Right hindlimb (tissue), 1 donor: ENCODE measurements at places on chromosomes 7 and 10.

DNA sequence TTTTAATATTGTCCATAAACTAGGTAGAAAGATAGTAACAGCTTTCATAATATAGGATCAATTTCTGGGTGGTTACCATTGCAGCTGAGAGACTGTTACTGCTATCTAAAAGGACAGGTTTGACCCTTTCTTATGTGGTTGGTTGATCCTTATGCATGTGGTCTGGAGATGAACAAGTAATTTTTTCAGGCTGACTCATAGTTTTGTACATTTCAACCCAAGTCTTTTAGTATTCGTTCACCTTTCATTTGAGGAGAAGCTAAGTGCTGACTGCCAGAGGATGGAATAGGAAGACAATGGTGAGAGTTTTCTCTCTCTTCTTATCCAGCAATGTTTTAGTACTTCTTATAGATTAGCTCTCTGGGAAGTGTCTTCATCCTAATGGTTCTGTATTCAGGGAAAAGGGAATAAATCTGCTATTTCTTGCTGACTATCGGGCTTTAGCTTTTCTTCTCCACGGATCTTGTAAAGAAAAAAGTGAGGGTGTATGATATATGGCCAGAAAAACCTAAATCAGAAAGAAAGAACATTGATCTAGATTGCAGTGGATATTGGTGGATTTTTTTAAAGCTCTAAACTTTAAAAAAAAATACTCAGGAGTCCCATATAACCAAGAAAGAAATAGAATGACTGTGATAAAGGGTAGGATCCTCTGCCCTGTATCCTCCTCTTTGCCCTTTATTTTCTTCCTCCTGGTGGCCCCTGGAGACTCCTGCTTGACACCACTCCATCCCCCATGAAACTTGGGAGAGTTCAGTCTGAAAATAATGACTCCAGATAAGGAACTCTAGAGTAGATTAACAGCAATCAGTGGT lies 88.0 kb downstream of the CPED1 start:
- DNase-seq: no peak

DNA sequence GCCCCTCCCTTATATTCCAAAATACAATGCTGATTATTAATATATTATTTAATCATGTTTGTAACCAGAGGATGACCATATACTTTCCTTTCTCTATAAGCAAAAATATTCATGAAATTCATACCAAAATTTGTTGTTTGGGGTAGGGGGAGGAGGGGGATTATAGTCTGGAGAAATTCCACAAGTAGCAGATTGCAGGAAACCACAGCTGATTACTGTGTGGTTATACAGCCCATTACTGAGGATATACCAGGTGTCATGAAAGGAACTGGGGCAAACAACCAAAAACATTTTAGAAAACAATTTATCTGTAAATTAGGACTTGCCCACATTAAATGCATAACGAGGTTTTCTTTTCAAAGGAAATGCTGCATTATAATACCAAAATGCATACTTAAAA lies 50.3 kb downstream of the SEMA3C start:
- DNase-seq: no peak

DNA sequence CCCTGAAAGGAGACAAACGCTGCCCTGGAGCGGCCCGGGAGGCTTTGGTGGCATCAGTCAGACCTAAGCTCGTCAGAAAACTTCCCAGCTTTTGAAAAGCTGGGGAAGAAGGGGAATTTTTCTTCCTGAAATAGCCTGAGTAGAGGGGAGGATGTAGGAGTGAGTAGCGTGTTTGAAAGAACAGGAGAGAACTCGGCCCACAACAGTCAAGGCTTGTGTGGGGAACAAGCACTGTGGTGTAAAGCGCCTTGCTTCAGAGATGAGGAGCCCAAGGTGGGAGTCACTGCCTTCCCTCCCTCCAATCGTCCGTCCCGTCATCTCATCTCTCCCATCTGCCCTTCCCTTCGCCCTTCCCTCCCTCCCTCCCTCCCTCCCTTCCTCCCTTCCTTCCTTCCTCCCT lies 273.3 kb downstream of the CAMK1D start:
- DNase-seq: no peak

DNA sequence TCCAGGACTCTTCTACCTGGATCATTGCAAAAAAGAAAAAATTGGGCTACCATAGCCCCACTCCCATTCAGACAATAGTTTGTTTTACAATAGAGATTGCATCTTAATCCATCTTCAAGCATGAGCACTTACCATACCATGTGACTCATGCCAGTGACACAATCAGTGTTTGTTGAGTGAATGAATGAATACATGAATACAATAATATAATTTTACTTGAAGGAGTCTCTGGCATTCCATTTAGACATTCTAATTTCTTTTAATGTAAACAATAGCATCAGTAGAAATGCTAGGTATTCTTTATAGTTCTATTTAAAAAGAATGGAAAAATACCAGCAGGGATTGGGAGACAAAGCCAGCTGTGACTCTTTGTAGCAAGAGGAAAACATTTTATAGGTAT lies 141.6 kb upstream of the AKR1E2 start:
- no peak for DNase-seq

GRCh38 chr7:130345136-130345535 lies 520 bp downstream of the CPA5 start:
- peak; percentile 76 for DNase-seq

GRCh38 chr10:36117890-36118289 lies 475.8 kb upstream of the FZD8 start:
- no peak for DNase-seq

DNA sequence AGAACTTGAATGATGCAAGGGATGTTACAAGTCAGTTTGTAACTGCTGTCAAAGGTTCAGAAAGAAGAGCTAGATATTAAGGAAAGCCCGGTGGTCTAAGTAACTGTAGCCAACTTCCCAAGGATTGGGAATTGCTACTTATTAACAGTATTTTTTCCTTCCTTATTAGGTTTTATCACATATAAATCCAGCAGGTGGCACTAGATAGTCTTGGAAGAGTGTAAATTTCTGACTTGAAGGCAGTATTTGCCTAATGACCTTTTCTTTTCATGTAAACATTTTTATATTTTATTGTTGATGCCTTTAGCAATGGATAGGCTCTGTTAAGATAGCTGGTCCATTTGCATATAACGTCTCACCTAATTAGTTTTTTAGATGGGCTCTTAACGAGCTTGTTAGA lies 51.2 kb downstream of the ANLN start:
- DNase-seq: no peak

- no peak for DNase-seq
Measured at GRCh38 chr7:149087376-149087775, 3.1 kb downstream of the ZNF786 start.

DNA sequence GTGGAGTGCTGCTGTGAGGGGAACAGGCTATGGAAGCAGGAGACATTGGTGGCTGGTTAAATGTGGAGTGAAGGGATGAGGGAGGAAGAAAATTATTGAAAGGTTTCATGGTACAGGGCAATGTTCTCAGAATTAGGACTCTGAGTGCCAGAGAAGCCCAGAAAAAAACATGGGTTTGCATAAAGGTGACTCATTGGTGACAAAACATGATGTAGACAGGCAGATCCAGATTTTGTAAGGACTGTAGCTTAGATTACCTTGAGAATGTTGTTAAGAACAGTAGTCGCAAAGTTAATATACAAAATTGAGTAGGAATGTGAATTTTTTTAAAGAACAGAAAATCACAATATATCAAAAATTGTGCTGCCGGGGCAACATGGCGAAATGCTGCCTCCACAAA lies 134.9 kb upstream of the ZNF438 start:
- DNase-seq: no peak

- peak; percentile 76 for DNase-seq
Measured at GRCh38 chr7:134693256-134693655, 46.6 kb downstream of the BPGM start.

- DNase-seq: peak; percentile 47
Measured at GRCh38 chr10:3749600-3749999, 35.4 kb downstream of the KLF6 start.
